Putamen (tissue), 1 donor: ENCODE measurements at places on chromosomes 4 and X.

GRCh38 chr4:2290488-2290887 is 28.6 kb upstream of the MXD4 start:
- no peak for DNase-seq

GRCh38 chrX:38363046-38363445 is 10.6 kb downstream of the OTC start:
- no peak for DNase-seq

DNA sequence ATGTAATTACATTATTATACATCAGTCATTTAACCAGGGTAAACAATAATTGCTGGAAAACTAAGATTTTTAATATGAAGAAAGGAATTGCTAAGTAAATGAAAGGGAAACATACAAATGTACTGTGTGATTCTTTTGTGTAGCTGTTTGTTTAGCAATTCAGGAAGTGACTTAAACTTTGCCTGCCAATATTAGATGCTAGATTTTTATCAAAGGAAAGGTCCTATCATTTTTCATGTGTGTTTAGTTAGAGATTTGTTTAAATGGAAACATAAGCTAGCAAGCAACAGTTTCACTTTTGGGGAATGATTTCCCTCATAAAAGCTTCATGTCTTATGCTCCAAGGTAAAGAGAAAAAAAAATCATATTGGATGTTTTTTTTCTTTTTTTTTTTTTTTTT is 95.1 kb upstream of the LIMCH1 start:
- no peak for DNase-seq

GRCh38 chr4:73230865-73231517 is 27.6 kb downstream of the ANKRD17 start:
- no peak for DNase-seq

DNA sequence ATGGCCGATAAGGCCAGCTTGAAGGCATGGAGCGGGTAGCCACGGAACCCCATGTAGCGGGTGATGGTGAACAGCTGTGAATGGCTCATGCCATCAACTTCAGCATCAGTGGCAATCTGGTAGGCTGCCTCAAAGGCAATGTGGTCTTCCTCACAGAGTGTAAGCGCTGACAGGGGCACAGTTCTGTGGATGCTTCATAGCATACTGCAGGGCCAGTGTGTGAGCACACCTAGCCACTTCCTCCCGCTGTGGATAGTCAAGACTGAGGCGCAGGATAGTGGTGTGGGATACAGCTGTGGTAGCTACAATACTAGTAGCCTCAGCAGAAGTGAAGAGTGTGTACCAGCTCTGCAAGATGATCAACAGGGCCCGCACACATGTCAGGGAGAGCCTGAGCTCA is 40.5 kb downstream of the C4orf33 start:
- no peak for DNase-seq

DNA sequence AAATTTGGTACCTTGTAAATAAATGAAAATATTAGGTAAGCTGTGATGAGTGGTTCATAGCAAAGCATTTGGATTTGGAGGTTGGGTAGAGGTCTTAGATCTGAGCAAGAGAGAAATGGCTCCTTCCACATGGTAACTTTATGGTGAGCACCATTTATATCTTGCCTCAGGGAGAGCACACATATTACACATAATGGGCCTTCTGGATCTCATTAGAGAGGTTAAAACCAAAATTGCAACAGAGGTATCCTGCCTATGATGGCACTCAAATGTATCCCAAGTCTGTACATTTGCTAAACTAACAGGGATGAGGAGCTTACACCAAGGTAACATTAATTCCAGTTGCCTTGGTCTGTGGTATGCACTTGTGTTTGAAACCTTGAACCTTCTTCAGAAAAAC is 87.1 kb upstream of the PUDP start:
- no peak for DNase-seq

DNA sequence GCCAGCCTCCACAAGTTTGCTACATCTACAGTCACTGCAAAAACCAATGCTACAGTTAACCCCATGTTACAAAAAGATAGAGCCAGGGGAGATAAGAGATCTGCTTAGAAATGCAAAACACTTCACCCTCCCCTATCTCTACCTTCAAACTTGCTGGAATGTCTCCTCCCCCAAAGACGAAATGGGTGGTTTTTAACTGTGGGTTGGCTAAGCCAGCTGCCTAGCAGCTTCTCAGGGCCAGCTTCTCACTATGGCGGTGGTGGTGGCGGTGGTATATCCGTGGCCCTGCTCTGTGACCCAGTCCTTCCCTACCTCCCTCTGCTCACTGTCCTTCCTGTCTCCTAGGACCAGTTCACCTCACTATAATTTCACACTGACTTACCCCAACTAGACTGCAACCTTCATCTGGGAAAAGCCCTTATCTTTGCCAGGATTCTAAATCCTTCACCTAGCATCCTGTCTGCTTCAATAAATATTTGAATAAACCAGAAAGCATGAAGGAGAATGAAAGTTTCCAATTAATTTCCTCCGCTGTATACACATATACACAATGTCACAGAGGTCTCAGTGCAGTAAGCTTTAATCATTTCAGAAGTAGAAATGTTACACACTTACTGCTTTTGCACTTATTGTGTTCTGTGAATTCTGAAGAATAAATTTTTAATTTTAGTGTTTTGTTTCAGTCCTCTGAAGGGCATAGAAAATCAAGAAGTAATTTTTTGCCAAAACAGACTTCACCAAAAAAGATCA is 46.3 kb downstream of the SH3KBP1 start:
- no peak for DNase-seq

DNA sequence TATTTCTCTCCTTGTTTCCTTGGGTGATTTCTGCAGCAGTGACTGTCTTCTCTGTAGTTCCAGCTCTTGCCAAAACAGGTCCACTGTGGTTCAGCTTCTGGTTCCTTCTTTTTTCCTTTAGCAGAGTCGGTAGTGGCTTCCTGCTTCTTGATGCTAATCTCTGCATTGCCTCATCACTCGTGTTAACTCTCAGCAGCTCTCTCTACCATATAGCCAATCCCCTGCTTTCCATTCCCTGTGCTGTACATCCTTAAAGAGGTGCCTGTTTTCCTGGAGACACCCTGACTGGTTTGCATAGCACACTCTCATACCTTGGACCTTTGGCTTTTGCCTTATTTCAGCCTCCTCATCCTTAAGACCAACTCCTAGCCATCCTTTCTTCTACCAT is 191.2 kb upstream of the LNX1 start:
- no peak for DNase-seq

DNA sequence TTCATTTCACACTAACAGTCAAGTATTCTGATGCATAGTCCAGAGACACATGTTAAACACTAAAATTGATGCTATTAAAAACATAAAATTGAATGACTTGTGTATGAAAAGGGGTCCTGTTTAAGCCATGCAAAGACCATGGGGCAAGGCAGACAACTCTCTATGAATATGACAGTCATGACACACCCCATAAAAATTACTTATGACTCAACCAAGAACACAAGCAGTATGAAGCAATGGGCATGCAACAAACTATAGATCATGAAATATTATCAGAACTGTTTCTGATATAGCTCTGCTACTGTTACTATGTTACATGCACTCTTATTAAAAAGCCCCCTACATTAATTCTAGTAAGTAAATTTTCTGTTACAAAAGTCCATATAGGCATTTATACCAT is 57.5 kb upstream of the ZCCHC13 start:
- DNase-seq = no peak

DNA sequence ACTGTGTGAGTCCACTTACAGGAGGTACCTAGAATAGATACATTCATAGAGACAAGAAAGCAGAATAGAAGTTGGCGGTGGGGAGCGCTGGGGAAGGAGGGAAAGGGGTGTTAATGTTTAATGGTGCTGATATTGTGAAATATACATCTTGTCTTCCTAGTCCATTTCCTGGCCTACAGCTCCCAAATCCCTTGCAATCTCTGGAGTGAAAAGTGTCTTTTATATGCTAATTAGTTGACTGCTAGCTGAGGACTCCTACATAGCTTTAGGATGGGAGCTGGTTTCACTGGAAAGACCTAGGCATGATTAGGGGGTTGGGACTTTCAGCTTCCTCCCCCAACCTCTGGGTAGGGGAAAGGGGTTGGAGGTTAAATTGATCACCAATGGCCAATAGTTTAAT is 36.0 kb downstream of the FUNDC1 start:
- no peak for DNase-seq
